Pulmonary artery endothelial cell (primary cell): ENCODE measurements at places on chromosomes 6 and 20. TPM values are rescaled to one million over a fixed set of nuclear protein-coding genes. Genes with fewer than 3 reads are reported as not detected.

- no peak for DNase-seq
Observed at GRCh38 chr6:107641500-107641941, 151.6 kb downstream of the SOBP start.

- DNase-seq, result no peak
Observed at GRCh38 chr6:23828861-23829260, 297.2 kb upstream of the NRSN1 start.

DNA sequence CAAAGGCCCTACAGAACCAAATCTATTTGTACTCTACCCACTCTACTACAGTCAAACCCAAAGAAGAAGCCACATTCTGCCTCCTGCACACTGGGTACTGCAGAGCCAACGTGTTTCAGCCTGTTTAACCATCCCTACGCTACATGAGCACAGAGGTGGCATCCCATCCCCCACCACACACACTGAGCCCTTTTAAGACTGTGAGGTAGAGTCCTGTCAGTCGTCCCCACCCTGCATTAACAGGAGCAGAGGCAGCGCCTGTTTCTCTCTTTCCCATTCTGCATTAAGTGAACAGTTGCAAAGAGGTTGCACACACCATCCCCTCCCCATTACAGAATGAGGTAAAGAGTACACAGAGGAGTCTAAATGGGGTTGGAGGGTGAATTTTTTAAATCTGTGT is 5.2 kb upstream of the RSPH4A start:
- no peak for DNase-seq

DNA sequence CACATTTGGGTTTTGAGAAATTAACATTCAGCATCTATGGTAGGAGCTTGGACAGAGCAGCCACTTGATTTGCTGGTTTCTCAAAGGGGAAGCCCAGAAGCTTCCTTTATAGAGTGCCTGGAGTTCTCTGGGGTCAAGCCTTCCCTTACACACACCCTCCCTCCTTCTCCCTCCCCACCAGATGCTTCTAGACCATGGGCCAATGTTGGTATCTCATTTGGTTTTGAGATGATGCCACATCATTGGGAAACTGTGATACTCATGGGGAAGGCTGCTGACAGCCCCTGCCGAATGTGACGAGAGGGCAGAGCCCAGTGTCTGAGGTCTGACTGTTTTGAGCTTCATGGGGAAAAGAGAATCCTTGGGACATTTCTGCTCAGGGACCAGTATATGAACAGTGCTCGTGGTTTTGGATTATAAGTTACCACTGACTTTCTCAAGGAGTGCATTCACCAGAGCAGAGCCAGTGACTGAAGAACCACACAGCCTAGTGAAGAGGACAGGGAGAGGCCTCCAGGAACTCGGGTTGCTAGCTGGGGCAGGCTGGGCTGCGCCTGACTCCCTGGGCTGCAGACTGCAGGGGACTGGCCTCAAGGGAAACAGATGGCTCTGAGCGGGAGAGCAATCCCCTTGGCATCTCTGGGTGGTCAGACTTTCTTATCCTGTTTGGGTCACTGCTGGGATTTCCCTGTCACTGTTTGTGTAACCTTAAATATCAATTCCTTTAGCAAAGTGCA is 46.4 kb upstream of the CST5 start:
- no peak for DNase-seq

DNA sequence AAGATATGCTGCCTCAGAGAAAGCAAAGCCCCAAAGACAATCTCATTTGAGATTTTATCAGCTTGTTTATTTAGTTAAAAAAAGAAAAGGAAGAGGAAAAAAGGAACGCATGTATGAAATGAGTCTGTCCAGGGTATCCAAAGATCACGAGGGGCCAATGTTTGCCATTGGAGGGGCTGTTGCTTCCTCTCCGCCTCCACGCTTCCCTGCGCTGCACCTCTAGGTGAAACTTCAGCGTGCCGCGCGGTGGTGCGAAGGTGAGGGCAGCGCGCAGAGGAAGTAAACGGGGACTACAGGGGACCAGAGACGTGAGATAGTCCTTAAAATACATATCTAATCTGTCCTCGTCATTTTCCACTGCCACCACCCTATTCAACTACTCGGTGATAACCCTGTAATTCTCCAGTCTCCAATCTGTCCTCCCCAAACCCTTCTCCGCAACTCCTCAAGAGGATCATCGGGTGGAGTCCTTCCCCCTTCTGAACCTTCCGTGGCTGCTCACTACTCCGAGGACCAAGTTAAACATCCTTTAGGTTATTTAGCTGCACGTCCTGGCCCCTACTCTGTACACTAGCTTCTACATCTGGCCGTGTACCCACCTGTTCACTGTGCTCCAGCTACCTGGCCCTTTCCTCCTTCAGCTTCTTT is 1.1 kb upstream of the DCBLD1 start:
- DNase-seq, result no peak

DNA sequence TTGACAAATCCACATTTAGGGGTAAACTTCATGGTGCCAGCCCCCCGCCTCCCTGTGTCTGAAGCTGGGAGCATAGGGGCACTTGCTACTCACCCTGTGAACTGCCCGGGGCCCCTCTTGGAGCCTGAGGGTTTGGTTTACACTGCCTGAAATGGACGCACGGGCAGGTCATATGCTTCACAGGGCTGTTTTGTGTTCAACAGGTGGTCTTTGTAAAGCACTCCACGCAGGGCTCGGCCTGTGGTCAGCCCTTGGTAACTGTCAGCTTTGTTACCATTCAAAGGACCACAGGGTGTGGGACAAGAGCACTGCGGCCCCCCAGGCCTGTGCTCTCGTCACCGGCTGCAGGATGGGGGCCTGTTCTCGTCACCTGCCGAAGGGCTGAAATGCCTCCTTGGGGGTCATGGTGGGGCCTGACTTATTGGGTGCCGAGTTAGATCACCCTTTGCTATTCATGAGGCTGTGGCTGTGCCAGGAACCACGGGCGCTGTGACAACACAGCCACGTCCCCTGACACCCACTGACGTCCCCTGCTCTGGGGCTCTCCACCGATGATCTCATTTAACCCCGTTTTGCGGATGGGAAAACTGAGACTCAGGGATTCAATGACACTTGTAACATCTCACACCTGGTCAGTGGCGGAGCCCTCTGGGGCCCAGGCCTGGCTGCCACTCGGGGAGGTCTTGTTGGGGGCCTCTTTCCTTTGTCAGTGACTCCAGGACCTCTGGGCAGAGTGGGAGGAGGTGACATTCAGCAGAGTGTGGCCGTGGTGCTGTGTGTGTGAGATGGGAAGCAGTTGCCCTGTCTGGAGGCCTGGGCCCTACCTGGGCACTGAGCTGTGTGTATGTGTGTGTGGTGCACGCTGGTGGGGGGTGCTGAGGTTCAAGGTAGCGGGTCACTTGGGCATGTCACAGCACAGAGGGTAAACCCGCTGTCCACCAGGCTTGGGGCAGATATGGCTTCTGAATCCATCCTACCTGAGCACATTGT is 24.9 kb downstream of the ZBP1 start:
- no peak for DNase-seq

DNA sequence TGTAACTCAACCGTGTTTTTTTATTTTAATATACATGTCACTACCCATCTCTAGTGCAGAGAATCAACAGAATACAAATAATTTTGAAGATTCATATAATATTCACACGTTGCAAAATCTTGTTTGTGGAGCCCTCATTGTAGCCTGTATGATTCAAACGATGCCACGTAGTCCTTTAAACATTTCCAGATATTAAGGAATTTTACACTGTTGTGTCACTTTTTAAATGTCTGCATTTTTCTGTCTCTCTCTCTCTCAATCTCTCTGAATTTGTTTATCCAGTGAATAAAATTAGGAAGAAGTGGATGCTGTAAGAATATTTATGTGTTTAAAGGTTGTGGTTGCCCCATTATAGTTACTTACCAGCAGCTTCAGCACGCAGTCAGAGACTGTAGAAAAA is 262.0 kb downstream of the PAX1 start:
- DNase-seq, result no peak

DNA sequence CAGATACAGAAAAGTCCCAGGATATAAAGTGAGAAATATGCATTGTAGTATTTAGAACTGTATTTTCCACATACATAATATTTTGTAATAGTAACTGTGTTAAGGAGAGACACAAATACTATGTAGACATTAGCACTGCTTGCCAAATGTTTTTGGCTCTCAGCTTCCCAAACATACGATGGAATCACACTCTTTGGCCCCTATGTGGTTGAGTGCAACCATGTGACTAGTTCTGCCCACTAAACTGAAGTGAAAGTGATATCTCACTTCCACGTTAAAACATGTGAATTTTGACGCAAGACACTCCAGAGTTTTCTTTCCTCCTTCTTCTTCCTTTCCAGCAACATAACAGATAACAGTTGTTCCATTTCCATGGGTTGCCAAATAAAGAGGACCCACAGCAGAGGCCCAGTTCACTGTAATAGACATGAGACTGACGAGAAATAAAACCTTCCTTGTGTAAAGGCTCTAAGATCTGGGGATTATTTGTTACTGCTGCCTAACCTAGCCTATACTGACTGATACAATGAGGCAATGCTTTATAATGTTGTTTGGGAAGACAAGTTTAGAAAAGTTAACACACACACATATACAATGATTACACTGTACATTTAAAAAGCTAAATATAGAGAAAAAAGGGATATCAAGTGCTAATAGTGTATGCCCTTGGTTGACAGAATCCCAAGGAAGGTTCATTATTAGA is 97.2 kb downstream of the PTPRT start:
- DNase-seq, result no peak

TCF19 gene
- total RNA-seq, result 20.4 and 44.6 TPM in 2 replicates

ABT1 gene
- 22.1 and 25.5 TPM in 2 replicates for total RNA-seq

OGFR gene
- total RNA-seq, result 39.5 and 40.9 TPM in 2 replicates
